ENCODE measurements at places on chromosomes 12 and 14.

- no peak for DNase-seq
These were observed 35.6 kb downstream of the SCFD1 start for GRCh38 chr14:30657606-30658163.

- no peak for DNase-seq
These were observed 12.8 kb downstream of the TDG start for GRCh38 chr12:103978384-103978982.

GRCh38 chr12:132572801-132573760 is 37.3 kb downstream of the LRCOL1 start:
- DNase-seq = no peak

DNA sequence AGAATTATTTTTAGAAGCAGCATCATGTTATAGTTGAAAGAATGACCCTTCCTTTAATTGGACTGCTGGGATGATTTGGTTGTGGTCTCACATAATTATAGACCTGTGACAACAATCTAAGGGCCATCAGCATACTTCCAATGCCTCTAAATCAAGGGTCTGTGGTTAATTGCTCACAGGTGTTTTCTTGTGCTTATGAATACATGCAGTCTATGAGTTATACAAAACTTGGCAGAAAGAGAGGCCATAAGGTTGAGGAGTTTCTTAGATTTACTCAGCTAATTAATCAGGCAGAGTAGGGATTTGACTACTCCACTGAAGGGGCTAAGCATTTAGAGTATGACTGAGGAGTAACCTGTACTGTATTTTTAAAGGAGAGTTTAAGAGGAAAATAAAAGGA is 37.0 kb upstream of the FRMD6 start:
- no peak for DNase-seq

- no peak for DNase-seq
These were observed 105.8 kb downstream of the DIO2 start for GRCh38 chr14:80105488-80105994.

DNA sequence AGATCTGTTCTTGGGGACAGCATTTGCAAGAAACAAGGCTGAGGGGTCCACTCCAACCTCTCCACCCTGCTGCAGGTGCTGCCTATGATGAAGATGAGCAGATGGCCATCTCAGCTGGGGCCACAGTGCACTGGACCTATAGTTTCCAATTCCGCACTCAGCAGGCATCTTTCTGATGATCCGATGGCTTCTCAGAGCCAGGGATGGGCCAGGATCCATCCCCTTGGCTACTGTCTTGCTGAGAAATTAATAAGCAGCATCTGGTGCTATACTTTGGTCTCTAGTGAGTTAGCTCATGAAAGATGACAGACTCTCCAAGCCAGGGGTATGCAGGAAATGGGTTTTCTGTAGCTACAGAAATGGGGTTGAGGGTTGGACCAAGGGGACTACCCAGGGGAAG is 18.4 kb upstream of the BDKRB1 start:
- no peak for DNase-seq

- no peak for DNase-seq
These were observed 27.9 kb upstream of the CTDSP2 start for GRCh38 chr12:57874166-57875108.

GRCh38 chr14:104349950-104350349 is 211.6 kb downstream of the KIF26A start:
- DNase-seq = no peak

- DNase-seq = peak; percentile 70
These were observed 148.0 kb upstream of the NUDT4 start for GRCh38 chr12:93229494-93230325.

GRCh38 chr12:119668324-119668841 is 450 bp downstream of the PRKAB1 start:
- no peak for DNase-seq

DNA sequence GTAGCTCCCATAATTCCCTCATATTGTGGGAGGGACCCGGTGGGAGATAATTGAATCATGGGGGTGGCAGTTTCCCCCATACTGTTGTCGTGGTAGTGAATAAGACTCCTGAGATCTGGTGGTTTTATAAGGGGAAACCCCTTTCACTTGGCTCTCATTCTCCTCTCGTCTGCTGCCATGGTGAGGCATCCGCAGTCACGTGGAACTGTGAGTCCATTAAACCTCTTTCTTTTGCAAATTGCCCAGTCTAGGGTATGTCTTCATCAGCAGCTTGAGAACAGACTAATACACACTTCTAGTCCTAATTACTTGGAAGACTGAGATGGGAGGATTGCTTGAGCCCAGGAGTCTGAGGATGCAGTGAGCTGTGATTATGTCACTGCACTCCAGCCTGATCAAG is 64.4 kb downstream of the TMX1 start:
- DNase-seq = peak; percentile 84

GRCh38 chr12:27777141-27777540 is 2.9 kb upstream of the KLHL42 start:
- DNase-seq = no peak

DNA sequence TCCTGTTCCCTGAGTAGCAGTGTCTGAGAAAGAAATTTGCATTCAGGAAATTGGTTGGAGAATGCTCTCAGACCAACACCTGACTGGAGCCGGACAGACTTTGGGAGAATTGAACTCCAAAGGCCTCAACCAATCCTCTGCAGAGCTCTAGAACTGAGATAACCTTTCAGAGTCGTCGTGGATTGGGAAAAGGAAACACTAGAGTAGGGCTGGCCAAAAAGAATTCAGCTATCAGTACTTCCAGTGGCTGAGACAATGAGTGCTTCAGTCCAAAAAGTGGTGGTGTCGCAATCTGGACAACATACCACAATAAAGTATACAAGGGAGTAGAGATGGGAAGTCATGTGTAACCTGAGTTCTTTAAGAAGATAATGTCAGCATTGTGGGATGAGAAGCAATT is 377.1 kb downstream of the SLC16A7 start:
- peak; percentile 39 for DNase-seq

DNA sequence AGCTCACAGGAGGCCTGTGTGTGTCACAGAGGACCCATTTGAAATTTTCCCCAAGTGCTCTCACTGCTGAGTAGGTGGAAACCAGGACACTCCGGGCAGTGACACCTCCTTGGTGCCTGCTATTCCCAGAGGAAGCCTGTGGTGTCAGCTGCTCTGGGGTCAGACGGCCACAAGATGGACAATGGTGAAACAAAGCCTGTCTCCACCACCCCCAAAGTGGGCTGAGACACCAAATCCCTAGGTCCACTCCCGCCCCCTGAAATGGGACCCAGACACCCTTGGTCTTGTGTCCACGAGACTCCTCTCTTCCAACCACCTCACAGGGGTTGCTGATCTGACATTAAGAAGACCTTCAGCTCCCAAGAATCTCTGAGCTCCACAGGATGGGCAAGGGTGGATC is 7.0 kb downstream of the KCNH3 start:
- no peak for DNase-seq

- DNase-seq = no peak
These were observed 8.4 kb downstream of the TAS2R13 start for GRCh38 chr12:10900972-10901371.

- no peak for DNase-seq
These were observed 482.8 kb downstream of the MED13L start for GRCh38 chr12:115794659-115795081.

DNA sequence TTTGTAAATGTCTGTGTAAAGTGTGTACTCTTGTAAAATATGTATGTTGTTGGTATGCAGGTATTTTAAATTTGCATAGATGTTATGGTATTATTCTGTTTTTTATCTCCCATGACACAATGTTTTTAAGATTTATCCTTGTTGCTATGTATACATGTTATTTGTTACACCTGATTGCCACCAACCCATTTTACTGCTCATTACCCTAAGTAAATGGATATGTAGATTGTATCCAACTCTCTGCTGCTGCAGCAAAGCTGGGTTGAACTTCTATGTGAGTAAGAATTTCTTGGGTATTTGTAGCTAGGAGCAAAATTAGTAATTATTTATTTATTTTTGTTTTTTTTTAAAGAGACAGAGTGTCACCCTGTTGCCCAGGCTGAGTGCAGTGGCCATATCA is 6.2 kb downstream of the APAF1 start:
- no peak for DNase-seq

DNA sequence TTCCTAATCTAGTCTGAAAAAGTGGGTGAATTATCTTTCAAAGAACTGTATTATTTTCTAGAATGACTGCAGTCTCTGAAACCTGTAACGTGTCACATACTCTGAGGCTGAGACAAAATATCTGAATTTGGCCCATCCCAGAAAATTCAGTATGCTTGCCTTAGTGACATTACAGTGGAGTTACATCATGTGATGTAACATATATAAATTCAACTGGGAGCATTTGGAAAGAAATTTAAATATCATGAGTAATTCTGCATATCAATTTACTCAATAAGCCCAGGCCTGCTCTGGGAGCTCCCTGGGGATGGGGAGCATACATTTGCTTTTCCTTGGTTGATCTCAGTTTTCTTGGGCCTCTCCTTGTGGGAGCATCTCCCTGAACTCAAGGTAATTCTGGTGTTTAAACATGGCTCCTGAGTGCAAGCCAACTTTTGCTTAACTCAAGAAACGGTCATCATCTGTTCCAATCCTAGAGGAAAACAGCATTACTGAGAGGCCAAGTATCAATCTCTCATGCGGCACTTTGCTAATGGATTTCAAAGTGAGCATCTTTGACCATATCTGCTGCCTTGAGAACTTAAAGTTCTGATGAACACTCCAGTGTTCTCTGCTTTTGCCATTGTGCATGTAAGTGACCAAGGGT is 54.4 kb downstream of the AKAP6 start:
- DNase-seq = no peak

- DNase-seq = peak; percentile 79
These were observed at the start of gene SERPINA6 for GRCh38 chr14:94322648-94323570. SERPINA6 (minus strand) TSS chr14:94323336; CDS start chr14:94314648, 8,688 bp downstream.

DNA sequence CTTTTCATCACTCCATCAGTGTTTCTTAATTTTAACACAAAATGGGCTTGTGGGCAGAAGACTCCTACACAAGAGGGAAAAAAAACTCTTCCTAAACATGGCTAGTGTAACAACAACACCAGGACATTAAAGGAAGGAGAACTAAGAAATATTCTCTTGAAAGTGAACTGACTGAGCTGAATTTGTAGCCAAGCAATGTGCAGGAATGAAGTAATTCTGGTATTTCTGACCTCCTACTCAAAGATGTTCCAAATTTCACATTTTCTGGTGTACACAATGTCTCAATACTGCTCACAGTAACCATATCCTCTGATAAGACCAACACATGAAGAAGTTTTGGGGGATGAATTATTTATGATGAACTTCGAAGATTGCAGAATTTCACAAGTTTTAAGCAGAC is 357.3 kb downstream of the DUSP6 start:
- DNase-seq = no peak

DNA sequence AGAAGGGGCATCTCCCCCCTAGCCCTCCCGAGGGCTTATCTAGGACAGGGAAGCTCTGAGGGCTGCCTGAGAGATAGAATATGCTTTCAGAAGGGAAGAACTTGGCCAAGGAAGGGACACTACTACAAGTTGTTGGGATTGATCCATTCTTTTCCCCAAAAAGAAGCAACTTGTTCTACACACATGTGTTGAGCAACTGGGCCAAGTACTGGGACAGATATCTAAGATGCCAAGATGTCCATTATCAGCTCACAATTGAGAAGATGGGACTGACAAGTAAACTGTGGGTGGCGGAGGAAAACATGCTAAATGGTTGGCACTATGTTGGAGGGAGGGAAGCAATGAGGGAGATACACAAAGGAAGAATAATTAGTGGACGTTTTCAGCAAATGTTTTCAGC is 30.9 kb downstream of the PLEKHG7 start:
- no peak for DNase-seq

DNA sequence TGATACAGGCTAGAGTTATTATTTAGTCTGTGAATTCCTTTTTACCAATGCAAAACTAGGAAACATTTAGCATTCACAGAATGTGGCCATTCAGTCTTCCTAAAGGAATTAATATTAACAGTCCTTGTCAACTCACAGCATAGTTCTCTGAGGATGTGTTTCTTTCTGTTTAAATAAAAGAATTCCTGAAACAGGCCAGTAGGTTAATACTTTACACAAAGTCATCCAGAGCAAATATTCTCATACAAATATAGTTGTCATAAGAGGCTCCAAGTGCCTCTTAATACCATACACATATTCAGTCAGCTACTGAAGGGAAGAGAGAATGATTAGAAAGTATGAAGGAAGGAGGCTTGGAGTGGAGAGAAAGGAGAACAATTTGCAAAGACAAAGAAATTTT is 120.1 kb downstream of the LMNTD1 start:
- no peak for DNase-seq

DNA sequence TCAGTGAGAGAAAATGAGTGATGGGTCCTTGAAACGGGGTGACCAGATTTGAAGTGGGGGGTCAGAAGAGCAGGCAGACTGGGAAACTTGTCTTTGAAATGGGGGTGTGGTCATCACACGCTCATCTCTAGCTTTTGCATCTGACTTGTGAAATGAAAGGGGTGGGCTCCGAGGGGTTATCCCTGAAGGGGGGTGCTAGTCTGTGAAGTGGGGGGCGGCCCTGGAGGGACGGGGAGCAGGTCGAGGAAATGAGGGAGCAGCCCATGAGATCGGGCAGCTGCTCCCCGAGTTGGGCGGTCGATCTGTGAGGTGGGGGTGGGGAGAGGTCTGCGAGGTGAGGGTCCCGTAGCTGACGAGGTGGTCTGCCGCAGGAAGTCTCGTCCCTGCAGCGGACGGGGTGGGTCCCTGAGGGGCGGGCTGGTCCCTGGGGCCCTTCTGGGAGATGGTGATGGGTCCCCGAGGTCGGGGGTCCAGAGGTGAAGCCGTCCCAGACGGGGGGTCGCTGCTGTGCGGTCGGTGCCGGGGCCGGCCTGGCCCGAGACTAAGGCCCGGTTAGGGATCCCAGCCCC is 542 bp downstream of the PXN start:
- no peak for DNase-seq

GRCh38 chr14:56341766-56342493 is 223.7 kb downstream of the PELI2 start:
- DNase-seq = no peak

- no peak for DNase-seq
These were observed 947 bp upstream of the LRRC9 start for GRCh38 chr14:59918824-59919569.

GRCh38 chr12:124369827-124370378 is 75.0 kb downstream of the RFLNA start:
- DNase-seq = no peak

DNA sequence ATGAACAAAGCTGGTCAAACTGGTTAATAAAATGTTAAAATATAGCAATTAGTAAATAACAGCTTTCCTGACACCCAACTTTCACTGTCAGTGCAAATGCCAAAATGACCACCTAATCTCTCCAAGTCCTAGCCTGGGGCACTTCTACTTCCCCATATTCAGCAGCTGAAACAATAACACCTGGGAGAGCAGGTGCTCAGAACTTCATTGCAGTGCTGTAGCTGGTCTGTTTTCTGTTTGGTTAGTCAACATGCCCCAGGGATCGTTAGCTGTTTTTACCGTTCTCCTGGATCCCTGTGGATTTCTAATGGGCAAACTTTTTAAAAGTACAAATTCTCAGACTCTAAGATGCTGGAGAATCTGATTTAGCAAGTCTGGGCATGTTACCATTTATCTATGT is 759.7 kb downstream of the GALC start:
- no peak for DNase-seq

Measured in RCC 7860 (cell line).